ENCODE measurements at places on chromosomes 1 and 21.

GRCh38 chr1:211381481-211382181 lies 55.0 kb downstream of the TRAF5 start:
- DNase-seq: peak; percentile 51

DNA sequence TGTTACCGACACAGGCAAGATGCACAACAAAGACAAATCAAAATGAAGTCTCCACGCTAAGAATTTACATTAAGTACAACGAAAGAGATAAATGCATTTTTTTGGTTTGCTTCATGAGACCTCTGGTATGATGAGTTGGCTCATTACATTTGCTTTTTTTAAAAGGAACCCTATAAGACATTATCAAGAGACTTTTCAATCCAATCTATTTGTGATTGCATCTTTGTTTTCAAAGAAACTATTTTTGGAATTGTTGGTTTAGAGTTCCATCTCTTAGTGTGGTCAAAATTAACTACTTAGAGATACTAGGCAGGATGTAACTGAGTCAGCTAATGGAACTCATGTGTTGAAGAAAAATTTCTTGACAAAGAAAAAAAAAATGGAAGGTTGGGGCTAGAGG lies 200.1 kb downstream of the ZC3H11B start:
- DNase-seq: no peak

DNA sequence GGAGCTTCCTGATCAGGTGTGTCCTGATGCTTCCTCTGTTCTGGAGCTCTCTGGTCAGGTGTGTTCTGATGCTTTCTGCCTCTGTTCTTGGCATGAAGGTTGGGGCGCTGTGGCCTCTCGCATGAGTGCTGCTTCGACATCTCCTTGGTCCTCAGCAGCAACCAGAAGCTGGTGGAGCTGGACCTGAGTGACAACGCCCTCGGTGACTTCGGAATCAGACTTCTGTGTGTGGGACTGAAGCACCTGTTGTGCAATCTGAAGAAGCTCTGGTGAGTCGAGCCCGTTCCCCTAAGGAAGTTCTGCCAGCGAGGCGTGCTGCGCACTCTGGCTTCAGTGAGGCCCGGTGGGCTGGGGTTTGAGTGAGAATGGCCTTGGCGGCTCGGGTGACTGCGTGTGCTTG lies 18.0 kb downstream of the NLRP3 start:
- DNase-seq: no peak

- no peak for DNase-seq
Measured at GRCh38 chr1:70930062-70930461, 117.6 kb downstream of the PTGER3 start.

- DNase-seq: no peak
Measured at GRCh38 chr1:202233804-202234203, 40.2 kb downstream of the LGR6 start.

DNA sequence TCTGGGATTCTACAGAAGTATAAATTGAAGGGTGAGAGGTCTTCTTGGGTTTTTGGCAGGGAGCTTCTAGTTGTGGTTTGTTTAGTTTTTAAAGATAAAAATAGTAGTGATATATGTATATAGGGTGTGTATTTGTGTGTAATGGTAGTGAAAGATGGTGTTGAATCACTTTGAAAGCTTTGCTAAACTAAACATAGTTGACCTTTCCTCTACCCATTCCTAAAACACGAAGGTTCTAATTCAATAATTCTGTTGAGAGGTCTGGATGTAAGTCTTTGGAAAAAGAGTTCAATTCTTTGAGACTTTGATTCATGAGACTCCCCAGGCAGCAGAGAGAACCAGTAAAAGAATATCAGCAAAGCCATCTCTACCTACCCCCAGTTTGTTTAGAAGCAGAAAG lies 247.9 kb upstream of the DUSP10 start:
- no peak for DNase-seq

DNA sequence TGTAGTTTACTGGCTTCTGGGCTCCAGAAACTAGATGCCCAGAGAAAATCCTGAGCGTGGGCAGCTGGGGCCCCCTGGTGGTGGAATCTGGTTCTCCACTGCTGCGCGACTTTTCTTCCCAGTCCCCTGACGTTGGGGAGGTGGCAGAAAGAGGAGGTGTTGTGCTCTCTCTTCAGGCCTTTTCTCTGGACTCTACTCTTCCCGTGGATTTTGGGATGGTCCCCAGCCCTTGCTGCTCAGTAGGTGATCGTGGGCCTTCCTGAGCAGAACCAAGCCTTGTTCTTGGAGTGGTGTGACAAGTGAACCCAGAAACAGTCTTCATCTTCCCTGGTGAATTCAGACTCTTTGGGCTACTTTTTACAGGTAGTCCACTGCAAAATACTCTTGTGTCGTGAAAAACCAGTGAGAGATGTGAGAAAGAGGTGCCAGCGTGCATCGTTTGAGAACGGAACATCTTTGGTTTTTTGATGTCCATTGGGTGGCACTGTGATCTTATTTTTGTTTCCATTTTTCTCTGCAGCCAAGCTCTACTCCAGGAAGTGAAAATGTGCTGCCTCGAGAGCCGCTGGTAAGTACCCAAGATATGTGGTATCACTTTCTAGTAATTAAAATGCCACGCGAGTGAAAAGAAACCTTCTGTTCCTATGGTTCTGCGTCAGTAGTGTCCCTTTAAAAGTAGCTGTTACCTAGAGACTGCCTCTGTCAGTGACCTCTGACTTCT lies 20.2 kb downstream of the PEX14 start:
- peak; percentile 79 for DNase-seq

- no peak for DNase-seq
Measured at GRCh38 chr1:7388488-7389185, 382.5 kb upstream of the VAMP3 start.

DNA sequence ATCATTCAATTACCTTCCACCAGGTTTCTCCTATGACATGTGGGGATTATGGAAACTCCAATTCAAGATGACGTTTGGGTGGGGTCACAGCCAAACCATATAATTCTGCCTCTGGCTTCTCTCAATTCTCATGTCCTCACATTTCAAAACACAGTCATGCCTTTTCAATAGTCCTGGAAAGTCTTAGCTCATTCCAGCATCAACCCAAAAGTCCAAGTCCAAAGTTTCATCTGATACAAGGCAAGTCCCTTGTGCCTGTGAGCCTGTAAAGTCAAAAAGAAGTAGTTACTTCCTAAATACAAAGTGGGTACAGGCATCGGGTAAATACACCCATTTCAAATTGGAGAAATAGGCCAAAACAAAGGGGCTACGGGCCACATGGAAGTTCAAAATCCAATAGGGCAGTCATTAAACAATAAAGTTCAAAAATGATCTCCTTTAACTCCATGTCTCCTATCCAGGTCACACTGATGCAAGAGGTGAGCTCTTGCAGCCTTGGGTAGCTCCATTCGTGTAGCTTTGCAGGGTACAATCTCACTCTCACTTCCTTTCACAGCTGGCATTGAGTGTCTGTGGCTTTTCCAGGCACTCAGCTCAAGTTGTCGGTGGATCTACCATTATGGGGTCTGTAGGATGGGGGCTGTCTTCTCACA lies 112.9 kb downstream of the FCRL5 start:
- DNase-seq: no peak

DNA sequence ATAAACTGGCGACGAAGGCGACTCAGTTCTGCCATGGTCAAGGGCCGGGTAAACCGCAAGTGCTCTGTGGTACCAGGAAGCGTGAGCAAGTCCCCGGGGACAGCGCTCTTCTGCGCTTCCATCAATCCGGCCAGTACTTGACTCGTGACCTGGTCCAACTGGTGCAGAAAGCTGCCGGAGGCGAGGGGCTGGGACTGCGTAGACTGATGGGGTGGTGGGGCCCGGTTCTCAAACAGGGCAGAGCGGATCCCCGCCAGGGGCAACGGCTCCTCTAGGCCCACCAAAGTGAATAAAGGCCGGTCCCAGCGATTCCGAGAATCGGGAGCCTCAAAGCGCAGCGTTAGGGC lies 852 bp downstream of the KTI12 start:
- DNase-seq: peak; percentile 40

DNA sequence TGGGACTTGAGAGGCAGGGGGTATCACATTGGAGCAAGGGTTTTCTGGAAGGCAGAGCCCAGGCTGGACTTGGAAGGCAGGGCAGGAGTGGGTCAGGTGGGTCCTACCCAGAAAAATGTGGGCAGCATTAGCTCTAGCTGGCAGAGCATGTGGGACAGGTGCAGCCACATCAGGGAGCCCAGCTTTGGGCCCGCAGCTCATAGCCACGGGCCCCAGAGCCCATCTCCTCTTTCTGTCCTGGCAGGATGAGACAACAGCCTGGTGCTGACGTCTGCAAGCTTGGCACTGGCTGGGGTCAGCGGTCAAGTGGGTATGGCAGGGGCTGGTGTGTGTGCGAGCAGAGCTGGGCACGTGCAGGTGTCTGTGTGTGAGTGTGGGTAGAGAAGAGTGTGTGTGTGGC lies 154.7 kb downstream of the GRIK3 start:
- no peak for DNase-seq

DNA sequence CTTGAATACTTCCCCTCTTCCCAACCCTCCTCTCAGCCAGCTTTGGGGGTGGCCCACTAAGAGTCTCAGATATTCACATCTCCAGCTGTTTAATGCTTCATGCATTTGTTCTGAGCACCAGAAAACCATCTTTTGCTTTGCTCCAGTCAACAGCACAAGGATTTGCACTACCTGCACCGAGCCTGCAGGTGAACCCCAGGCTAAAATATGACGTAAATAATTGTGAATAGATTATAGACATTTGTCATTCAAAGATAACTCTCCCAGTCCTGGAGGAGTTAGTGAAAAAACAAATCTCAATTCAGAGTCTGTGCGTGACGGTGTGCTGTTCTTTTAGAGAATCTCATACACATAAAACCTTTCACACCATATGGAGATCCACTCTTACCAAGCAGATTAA lies 7.4 kb downstream of the CD247 start:
- DNase-seq: no peak

DNA sequence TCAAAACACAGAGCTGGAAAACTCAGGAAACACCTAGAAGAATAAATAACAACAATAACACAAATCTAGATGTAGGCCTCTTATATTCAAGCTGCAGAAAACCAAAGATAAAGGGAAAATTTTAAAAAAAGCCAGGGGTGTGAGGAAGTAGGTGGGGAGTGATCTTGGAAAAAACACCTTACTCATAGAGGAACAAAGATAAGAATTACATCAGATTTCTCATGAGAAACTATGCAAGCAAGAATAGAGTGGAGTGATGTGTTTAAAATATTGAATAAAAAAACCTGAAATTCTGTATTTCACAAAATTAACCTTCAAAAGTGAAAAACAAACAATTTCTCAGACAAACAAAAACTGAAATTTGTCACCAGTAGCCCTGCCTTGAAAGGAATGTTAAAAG lies 265.5 kb upstream of the RGS18 start:
- no peak for DNase-seq

- DNase-seq: no peak
Measured at GRCh38 chr1:89087241-89087640, 22.2 kb upstream of the GBP1 start.

GRCh38 chr1:19122668-19123067 lies 87.4 kb downstream of the UBR4 start:
- DNase-seq: no peak

- DNase-seq: no peak
Measured at GRCh38 chr1:9052272-9053049, 17.0 kb downstream of the SLC2A5 start.

Measured in GM13977 (cell line).